HFFc6 (cell line): ENCODE measurements at places on chromosomes 7 and 10.

- DNase-seq = no peak
These were observed 216.2 kb downstream of the KIAA1217 start for GRCh38 chr10:24425151-24425550.

- no peak for DNase-seq
These were observed 1.9 kb downstream of the SEMA4G start for GRCh38 chr10:100970914-100971811.

GRCh38 chr7:131097662-131098376 lies 229.9 kb upstream of the MKLN1 start:
- DNase-seq = no peak

DNA sequence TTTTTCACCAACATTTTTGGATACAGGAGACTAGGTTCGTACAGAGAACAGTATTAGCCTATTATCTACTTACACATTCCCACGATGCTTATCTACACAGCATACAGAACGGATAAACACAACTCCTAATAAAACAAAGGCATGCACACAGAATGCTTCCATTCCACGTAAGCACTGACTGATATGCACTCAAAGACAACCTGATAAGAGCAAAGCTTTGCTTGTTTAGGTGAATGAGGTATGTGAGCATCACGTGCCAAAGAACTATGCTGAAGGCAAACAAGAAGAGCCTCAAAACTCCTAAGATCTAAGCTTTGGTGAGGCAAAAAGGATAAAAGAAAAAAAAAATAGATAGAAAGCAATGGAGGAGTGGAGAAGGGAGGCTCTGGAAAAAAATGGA lies 413.5 kb upstream of the LRRN3 start:
- DNase-seq = no peak

DNA sequence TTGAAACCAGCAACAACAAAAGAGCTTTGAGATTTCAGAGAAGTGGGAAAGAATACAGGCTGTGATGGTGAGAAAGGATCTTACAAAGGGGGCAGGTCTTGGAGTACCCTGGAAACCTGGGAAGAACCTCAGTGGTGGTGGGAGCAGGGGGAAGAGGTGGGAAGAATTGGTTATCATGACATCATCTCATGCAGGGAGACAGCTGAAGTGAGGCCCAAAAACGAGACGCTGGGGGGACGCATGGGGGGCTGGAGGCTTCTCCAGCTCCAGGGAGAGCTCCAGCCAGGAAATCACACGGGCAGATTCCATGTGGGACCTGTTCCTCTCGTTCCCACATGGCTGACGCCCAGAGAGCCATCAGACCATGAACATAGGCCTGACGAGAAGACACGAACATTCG lies 177.3 kb upstream of the RNF32 start:
- DNase-seq = no peak

DNA sequence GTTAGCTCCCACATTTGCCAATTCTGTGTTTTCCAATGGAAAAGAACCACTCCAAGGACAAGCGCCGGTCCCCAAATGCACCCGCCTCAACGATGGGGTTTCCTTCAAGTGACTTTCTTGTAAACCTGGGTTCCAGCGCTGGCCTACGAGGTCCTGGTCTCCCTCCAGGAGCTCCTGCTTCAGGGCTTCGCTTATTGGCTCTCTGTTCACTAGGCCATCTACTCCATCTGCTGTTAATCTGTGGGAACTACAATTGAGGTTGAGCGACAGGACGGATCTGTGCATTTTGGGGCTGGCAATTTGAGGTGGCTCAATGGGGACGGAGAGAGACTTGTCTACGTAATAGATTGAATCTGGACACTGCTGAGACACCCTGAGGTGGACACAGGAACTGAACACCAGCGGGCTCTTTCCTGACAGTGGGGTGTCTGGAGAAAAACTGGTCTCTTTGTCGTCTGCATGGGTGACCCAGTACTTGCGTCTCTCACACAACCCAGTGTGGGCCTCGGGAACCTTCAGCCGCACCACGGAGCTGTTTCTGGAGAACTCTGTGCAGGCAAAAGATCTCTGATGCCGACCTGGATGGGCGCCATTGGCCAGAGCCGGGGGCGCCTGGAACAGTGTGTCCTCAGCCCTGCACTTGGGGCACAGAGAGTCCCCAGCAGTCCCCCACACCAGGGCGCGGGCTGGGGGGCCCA lies 115.9 kb upstream of the ADAM12 start:
- DNase-seq = peak; percentile 56

DNA sequence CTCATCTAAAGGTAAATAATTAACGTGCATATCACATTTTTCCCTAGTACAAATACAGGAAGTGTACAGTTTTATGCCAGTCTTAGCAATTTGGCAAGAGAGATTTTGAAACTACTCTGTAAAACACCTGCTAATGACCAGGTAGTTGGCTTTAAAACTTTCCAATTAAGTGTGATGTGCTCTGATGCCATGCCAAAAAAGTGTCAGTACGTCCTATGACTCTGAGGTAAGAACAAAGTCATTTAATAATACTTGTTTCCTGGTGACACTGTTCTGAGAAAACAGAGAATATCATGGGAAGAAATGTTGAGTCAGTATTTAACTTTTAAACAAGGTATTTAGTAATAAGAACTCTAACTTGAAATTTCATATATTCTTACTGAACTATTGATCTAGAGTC lies 9.6 kb downstream of the PDZD8 start:
- no peak for DNase-seq
